ENCODE measurements at places on chromosomes 7 and 10. TPM values are rescaled to one million over a fixed set of nuclear protein-coding genes. Genes with fewer than 3 reads are reported as not detected.

CDNF gene
- not detected for total RNA-seq

NEUROD6 gene
- total RNA-seq = not detected

SLC26A4 gene
- 0.19 TPM for total RNA-seq

BMS1 gene
- total RNA-seq = 15.4 TPM

STAM gene
- total RNA-seq = 15.3 TPM

SVOPL gene
- total RNA-seq = not detected

PNLIP gene
- not detected for total RNA-seq

LRMDA gene
- not detected for total RNA-seq

ITPRID1 gene
- 0.39 TPM for total RNA-seq

CFAP70 gene
- 0.18 TPM for total RNA-seq

NUTM2A gene
- total RNA-seq = 0.37 TPM

MBLAC1 gene
- total RNA-seq = 0.52 TPM

GPNMB gene
- total RNA-seq = 112 TPM

SMKR1 gene
- 0.25 TPM for total RNA-seq

NUDT13 gene
- total RNA-seq = 1.1 TPM

MEOX2 gene
- total RNA-seq = not detected

SLC18A3 gene
- not detected for total RNA-seq

ATP6V1F gene
- 124 TPM for total RNA-seq

CREM gene
- 45.6 TPM for total RNA-seq

KCP gene
- not detected for total RNA-seq

MOGAT3 gene
- total RNA-seq = not detected

All from H4 (cell line).